ENCODE measurements at places on chromosomes 4 and X.

- no peak for DNase-seq
Observed at GRCh38 chrX:115408771-115409400, 119.4 kb downstream of the LUZP4 start.

DNA sequence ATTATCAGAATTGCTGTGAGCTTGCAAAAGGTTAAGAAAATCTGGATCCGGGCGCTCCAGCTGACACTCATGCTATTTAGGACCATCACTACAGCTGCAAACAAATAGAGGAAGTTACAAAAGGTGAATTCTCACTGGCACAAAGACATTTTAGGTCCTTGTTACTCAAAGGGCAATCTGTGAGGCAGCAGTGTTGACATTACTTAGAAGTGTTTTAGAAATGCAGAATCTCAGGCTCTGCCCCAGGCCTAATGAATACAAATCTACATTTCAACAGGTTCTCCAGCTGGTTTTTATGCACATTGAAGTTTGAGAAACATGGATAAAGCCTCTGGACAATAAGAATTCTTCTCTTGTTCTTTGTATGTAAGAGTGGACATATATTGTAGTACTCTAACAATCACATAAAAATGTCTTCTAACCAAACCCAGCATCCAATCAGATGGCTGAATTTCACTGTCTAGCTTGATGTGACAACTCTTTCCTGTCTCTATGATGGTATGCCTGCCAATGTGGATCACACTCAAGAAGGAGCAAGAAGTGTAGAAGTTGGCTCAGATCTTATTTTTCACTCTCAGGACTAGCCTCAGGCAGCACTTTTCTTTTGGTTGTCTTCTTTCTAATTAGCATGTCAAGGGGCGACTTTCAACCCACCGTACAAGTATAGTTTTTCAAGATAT is 18.8 kb downstream of the SLC7A11 start:
- DNase-seq = no peak

DNA sequence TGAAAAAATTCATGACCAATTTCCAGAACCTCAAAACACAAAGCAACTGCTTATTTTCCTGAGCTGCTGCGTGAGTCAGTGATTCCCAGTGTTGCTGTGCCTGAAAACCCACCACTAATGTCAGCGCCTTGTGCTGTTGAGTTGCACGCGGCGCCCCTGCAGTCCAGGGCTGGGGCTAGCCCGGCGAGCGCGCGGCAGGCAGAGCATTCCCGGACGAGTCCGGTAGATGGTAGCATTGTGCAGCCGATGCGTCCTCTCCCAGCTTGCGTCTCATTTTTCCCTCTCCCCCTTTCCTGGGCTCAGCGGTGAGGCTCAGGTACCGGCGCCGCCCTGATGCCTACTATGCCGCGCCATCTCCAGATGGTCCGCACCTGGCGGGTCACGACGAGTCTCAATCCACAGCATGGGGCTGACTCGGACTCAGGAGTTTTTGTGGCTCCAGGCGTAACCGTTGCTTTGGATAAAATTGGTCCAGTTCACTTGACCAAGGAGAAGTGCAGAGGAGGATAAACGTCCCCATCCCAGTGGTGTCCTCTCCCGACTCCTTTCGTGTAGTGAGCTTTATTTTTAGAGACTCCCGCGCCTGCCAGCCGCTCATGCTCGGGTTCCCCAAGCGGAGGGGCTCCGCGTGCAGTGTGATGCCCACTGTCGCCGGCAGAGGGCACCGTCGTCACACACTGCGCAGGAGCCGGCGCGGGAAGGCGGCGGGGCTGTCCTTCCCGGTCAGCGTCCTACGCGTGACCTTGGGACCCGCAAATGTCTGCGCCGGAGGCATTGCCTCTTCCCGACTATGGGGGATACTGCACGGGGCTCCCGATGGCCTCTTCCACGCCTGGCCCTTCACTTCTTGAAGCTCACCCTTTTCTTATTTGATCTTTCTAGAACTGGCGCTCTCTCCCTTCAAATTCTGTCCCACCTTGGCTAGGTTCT is 53.6 kb upstream of the IGFBP7 start:
- DNase-seq = peak; percentile 49

- DNase-seq = no peak
Observed at GRCh38 chr4:176290520-176290919, 21.5 kb upstream of the ASB5 start.

GRCh38 chr4:25420931-25421330 is 43.9 kb downstream of the ANAPC4 start:
- DNase-seq = no peak

GRCh38 chr4:41136456-41136855 is 77.9 kb downstream of the APBB2 start:
- DNase-seq = no peak

DNA sequence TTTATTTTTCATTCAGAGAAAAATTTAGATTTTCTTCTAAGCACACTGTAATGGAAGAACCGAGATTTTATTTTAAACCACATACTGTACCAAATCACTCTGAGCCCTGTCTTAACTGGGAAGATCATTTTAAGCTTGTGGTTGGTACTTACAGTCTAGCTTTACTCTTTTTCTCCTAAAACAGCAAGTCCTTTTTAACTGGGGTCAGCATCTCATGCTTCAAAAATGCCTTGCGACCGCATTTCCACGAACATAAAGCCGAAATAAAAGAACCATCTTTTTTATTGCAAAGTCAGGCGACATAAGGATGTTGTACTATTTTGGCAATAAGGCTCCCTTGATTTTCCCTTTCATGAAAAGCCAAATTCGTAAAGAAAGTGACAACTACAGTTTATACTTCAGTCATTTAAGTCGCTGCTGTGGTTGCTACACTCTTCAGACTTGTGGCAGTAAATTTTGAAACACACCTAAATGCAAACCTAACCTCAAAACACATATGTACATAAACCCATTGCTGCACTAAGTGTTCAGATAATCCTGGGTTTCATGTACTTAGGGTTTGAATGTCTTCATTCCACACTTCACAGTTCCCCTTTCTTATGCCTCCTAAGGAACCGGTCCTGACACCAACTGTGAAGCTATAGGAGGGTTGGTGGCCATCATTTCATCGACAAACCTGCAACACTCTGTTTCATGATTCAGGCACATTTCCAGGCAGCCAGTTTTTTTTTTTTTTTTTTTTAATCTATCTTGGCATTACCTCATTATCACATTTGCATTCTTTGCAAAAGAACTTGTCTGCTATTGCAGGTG is 3.0 kb downstream of the STOX2 start:
- DNase-seq = no peak

DNA sequence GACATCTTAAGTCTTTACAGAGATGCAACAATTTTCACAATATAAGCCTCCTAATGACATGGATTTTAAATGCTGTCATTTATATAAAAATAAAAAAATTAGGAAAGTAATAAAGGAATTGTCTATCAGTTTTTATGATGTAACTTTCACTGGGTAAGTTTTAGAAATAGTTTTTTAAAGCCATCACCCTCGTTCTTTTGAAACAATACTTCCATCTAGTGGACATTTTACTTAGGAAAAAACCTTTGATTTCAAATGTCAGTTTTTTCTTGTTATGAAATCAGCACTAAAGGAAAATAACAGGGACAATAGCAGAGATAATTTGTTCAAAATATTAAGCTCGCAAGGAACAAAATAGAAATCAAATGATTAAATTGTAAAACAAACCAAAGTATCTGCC is 24.3 kb upstream of the NDNF start:
- no peak for DNase-seq

- DNase-seq = peak; percentile 10
Observed at GRCh38 chr4:5998333-5998936, 19.8 kb downstream of the C4orf50 start.

DNA sequence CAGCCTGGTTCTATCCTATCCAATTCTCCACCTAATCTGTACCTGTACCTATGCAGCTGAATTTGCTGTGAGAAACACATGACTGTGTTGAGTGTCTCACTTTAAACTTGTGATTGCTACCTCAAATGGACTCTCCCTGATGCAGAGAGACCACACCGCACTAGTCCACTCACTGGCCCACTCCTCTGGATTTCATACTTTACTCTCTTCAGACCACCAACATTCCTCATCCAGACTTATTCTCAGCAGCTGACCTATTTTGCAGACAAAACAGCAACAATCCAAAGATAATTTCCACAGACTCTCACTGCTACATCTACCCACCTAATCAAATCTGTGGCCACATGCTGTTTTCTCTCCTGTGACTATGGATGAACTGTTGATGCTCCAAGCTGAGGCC is 45.2 kb downstream of the ACSL4 start:
- no peak for DNase-seq

- no peak for DNase-seq
Observed at GRCh38 chr4:145042601-145043285, 55.3 kb downstream of the ANAPC10 start.

GRCh38 chrX:129749069-129749468 is 10.3 kb downstream of the XPNPEP2 start:
- no peak for DNase-seq

DNA sequence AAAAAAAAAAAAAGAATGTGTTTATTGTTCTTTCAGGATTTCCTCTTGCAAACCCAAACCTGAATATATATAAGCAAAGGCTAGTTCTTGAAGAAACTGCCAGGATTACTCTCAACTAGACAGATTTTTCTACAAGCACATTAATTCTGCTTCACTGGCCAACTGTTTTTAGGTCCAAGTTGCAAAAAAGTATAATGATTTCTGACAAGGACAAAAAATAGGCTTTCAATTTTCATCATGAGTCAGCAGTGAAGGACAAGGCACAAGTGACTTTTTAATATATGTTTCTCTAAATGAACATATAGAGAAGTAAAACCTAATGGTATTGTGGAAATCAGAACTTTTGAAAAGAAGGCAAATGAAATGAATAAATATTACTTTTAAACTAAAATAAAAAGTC is 73.7 kb downstream of the ELOVL6 start:
- DNase-seq = no peak

DNA sequence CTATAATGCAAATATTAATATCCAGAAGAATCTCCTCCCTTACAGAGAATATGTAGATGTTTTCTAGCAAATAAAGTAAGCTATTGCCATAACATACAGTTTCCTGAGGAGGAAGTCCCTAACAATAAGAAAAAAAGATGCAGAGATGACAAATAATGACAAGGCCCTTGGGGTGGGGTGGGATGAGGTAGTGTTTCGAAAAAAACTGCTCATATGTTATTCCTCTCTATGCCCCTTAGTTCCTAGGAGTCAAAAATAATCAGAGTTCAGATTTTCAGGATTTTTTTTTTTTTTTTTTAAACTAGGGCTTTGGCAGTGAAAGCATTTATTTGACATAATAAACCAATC is 99.0 kb downstream of the ZAR1 start:
- DNase-seq = no peak

GRCh38 chr4:67055319-67055718 is 490.0 kb downstream of the CENPC start:
- DNase-seq = no peak

- DNase-seq = no peak
Observed at GRCh38 chr4:170591076-170591475, 501.3 kb upstream of the AADAT start.

GRCh38 chr4:142846108-142846728 is at the start of gene INPP4B:
INPP4B (minus strand) TSS chr4:142846301.
- DNase-seq = no peak

DNA sequence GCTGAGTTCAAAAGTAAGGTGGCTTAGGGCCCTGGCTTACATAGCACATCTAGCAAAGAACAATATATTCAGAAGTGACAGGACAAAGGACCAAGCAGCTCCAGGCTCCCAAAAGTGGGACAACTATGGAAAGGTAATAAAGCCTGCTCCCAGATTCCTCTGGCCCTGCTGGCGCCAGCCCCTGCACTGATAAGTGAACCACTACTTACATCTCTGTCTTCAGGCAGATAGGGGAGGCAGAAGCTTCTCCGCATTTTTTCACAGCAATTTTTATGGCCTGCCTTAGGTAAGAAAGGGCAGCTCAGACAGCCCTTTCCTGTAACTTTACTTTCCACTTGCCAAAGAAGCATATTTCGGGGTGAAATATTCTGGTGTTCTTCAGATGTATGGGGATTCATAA is 83.9 kb downstream of the MTNR1A start:
- no peak for DNase-seq

GRCh38 chr4:89751416-89751815 is 85.5 kb downstream of the SNCA start:
- no peak for DNase-seq

DNA sequence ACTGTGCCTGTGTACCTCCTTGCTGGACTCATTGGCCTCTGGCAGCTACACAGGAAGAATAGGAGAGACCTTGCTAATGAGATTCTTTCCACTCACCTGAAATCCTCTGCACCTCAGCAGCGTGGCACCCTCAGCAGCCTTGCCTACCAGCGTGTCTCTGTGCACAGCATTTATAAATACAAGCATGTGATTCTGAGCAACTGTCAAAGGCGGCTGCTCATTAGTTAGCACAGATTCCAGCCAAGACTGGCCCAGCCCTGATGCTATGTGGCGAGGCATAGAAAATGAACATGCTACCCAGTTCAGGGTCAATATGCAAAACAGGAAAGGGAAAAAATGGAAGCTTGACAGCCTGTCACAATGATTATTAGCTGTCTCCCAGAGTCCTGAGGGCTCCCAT is 298.0 kb downstream of the C4orf33 start:
- no peak for DNase-seq

DNA sequence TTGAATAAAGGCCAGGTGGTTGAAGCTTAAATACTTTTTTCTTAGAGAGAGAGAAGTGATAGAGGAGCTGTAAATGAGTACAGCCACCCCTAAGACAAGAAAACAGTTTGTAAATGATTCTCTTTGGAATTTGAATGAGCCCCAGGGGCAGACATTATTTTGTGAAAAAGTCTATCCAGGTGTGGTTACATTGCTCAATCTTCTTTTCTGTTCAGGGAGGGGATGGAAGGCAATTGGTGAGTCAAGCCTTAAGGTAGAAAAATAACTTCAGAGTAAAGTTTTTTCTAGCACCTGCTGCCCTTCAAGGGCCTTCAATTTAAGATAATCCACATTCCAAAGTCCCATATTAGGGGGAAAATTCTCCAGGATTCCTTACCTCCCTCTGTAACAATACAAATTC is 646.7 kb downstream of the PDHA2 start:
- DNase-seq = no peak

Measured in HS-5 (cell line).